ENCODE measurements at places on chromosomes 13 and 19. TPM values are rescaled to one million over a fixed set of nuclear protein-coding genes. Genes with fewer than 3 reads are reported as not detected.

GRCh38 chr19:42401365-42402303, 11.5 kb upstream of the CNFN start:
- DNase-seq = peak; percentile 65

DNA sequence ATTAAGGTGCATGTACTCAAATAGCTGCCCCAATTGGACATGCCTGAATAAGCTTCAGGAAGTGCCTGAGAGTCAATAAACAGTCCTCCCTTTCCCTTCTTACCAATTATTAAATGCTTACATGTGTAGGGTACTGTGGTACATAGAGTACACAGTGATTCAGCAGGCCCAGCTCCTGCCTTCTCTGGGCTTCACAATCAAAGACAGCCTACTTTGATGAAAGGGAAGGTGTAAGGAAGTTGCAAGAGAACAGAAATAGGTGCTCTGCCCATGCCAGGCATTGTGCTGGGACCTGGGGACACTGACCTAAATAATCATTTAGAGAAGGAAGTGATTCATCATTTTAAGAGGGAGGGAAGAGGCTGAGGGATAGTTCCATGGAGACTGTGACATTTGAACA, 17.2 kb downstream of the FRY start:
- no peak for DNase-seq

CERS1 gene
- total RNA-seq = 10.5 TPM

- no peak for DNase-seq
Measured at GRCh38 chr19:52665529-52665928, 27.4 kb upstream of the ZNF83 start.

COL4A1 gene
- 13.5 TPM for total RNA-seq

ZNF221 gene
- 3.0 TPM for total RNA-seq

DNA sequence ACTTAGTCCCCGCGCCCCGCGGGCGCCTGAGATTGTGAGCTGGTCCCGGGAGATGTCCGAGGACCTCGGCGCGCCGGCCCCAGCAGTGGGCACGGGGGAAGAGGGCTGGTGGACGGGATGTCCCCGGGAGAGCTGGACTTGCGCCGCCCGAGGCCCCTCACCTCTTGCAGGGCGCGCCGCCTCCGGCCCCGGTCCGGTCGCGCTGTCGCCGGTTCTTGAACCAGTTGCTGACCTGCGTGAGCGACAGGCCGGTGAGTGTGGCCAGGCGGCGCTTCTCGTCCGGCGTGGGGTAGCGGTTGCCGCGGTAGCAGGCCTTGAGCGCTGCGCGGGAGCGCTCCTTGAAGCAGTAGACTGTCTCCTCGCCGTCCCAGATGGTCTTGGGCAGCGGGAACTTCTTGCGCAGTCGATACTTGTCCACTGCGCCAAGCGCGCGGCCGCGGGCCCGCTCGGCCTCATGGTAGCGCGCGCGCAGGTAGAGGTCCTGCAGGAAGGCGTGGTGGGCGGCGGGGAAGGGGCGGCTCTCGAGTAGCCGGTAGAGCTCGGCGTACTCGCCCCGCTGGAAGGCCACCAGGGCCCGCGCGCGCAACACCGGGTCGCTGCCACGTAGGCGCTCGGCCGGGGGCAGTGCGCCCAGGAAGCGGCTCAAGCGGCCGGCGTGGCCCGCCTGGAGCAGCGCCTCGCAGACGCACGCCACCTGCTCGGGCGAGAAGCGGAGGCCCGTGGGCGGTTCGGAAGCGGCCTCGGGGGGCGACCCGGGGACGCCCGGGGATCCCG, 984 bp downstream of the SIX5 start:
- peak; percentile 39 for DNase-seq

DNA sequence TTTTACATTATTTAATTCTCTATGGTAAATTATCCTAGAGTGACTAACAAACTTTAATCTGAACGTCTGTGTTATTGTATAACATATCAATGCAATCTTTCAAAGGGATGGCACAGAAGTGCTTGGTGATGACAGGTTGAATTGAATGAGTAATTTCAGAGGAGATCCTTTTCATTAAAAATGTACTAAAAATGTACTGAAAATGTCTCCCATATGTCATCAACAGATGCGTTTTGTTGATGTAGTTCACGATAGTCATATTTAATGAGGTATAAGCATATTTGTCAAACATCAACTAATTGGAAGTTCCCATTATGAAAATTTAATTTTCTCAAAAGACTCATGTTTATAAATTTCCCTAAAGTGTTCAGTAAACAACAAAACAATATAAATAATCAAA, 1434.7 kb upstream of the PCDH20 start:
- DNase-seq = no peak

GRCh38 chr13:99390601-99391000, 83.4 kb upstream of the GPR183 start:
- no peak for DNase-seq

DNA sequence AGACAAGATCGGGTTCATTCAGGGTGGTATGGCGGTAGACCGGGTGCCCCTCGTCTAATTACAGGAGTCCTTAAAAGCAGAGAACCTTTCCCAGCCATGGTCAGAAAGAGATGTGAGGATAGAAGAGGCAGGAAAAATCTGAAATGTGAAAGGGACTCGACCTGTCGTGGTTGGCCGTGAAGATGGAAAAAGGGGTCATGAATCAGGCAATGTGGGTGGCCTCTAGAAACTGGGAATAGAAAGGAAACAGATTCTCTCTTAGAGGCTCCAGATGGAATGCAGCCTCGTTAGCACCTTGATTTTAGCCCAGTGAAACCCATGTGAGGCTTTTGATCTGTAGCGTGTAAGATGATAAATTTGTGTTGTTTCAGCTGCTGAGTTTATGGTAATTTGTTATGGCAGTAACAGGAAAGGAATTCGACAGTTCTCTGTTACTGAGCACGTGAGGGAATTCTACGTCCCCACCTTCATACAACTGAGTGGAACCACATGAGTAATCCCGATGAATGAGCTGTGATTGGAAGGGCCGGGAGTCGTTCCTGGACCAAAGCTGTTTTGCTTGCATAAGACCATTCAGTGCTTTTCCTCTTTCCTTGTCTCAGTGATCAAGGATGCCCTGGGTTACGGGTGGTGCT, 11.0 kb upstream of the CA11 start:
- no peak for DNase-seq

CATSPERD gene
- not detected for total RNA-seq

LYPD3 gene
- total RNA-seq = 0.59 TPM

- no peak for DNase-seq
Measured at GRCh38 chr13:46683676-46684260, 113.2 kb downstream of the ESD start.
